Activated CD4-positive, alpha-beta T cell treated with anti-CD3 and anti-CD28 coated beads, Interleukin-2, amount 10 ng/mL, durations not matched to agents 7 days and 5 days (primary cell): ENCODE measurements at places on chromosomes 4 and X.

DNA sequence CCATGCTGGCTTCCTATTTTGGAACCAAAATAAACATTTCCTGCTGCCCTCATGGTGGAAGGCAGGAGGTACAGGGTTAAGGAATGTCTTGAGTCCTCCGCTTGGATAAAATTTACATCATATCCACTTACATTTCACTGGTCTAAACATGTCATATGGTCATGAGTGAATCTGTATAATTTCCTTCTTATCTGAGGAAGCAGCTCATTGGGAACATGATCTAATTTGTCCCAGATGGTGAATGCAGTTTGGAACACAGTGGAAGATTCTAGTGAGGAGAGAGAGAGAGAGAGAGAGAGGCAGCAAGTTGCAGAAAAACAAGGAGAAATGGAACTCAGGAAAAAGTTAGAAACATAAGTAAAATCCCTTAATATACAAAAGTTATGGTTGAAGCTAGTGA is 46.8 kb downstream of the MXRA5 start:
- DNase-seq, result no peak

- no peak for DNase-seq
These were observed 967.2 kb downstream of the TRAM1L1 start for GRCh38 chr4:116118221-116118620.

GRCh38 chr4:155025762-155026457 is 182.5 kb upstream of the NPY2R start:
- peak; percentile 25 for DNase-seq

- DNase-seq, result peak; percentile 58
These were observed 450 bp downstream of the ACSL1 start for GRCh38 chr4:184825141-184825895.

- DNase-seq, result no peak
These were observed 1.7 kb upstream of the AFP start for GRCh38 chr4:73434311-73434710.

DNA sequence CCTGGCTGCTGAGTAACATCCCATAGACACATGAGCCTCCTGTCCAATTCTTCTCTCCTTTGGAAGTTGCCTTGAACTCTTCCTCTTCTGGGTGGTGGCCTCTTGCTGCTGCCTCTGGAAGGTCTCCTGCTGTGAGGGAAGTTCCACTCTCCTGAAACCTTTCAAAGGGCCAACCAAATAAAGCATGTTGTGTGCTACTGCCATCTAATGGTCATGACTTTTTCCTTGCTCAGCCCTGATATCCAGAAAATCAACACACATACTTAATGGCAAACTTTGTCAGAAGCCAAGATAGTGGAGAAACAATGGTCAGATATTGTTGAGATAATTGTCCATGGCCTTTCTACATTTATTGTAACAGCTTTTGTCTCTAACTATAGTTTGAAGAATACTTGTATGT is 19.1 kb upstream of the ZXDA start:
- no peak for DNase-seq

DNA sequence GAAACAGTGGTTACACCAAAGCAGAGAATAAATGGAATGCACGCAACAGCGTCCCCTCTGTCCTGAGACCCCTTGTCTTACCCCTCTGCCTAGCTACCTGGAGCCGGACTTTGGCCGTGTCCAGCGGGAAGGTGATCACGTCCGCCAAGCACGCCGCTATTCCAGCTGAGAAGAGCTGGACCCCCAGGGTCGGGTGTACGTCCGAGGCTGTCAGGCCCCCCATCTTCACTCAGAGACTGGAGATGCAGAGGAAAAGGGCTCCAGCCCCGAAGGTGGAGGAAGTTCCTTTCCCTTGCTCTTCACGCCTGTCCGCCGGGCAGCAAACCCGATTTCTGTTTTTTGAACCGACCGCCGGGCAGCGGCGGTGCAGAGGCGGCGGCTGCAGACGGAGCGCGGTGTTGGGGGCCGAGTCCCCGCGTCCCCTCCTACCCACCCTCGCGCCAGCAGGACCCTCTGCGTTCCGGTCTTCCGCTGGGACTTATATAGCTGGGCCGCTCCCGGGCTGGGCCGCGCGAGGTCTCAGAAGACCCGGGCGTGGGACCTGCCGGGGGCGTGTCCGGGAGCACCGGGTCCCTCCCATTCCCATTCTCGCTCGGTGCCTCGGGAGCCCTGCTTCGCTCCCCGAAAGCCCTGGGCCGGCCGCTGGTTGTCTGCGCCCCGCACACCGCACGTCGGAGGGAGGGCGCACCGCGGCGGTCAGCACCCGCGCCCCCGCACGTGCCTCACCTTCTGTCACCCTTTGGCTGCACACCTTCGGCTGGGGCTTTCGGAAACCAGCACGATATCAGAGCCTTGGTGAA is at the start of gene UCP1:
Gene UCP1 (minus strand): TSS at position 455 of the 800 bp plus-strand sequence. CDS start 232 bp downstream, at position 223.
- DNase-seq, result no peak

GRCh38 chrX:16148896-16149295 is 18.4 kb upstream of the MAGEB17 start:
- no peak for DNase-seq

DNA sequence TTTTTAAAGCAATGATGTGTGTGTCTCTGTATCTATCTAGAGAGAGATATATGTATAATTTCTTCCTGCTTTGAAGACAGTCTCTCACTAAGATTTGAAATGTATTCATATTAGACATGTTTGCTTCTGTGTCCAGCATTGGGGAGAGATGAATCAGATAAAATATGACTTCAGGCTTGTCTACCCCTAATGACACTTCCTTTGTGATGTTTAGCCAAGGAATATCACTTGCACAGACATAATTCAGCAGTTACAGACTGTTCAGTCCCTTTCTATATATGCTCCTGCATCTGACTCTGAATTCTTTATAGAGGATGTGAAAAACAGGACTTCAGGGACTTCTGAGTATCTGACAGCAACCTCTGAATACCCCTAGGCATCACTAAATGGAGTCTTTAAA is 158.4 kb downstream of the DCLK2 start:
- no peak for DNase-seq

GRCh38 chrX:129585691-129586090 is 45.6 kb downstream of the OCRL start:
- DNase-seq, result no peak

DNA sequence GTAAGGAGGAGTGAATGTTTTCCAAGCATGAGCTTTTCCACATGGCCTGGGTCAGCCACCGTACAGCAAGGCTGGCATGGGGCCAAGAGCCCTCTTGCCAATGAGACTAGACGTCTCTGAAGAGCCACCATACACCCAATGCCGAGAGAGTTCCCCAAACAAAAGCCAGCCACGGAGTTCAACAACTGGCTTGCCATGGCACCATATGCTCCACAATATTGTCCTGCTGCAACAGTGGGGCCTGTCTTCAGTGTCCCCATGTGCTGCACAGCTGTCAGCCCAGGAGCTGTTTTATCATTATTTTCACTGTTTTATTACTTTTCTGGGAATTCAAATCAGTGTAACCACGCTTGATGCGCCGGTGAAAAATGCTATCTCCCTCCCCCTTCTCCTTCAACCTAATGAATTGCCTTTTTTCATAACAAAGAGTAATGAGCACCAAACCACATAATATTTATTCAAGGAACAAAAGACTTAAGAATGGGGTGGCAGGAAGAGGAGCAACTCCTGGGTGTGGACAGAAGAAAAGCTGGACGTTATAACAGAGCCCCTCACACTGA is 18.4 kb downstream of the MAML3 start:
- DNase-seq, result no peak

DNA sequence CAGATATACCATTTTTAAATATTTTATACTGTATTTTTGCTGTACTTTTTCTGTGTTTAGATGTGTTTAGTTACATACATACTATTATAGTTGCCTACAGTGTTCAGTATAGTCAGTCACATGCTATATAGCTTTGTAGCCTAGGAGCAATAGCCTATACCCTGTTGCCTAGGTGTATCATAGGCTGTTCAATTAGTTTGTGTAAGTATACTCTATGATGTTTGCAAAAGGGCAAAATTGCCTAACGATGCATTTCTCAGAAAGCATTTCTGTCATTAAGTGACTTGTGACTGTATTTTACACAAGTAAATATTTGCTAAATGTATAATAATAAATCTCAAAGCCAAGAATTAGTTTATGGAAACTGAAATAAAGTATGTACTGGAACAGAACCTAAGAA is 9.5 kb downstream of the ETFDH start:
- no peak for DNase-seq

- no peak for DNase-seq
These were observed 414.1 kb downstream of the SH3BGRL start for GRCh38 chrX:81615979-81616378.

DNA sequence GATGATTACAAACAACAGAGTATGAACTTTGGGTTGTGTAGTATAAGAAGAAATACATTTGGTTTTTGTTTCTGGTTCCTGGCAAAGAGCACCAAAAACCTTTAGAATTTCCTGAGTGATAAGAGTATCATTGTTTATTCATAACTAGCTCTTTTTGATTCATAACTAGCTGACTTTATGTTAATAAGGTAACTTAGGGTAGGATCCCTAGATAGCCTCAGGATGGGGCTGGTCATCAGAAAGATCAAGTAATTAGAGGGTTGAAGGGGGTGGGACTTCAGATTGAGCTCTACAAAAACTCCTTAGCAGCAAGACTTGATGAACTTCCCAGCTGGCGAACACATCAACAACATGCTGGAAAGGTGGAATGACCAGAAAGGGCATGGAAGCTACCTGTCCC is 166.5 kb downstream of the SCFD2 start:
- no peak for DNase-seq

DNA sequence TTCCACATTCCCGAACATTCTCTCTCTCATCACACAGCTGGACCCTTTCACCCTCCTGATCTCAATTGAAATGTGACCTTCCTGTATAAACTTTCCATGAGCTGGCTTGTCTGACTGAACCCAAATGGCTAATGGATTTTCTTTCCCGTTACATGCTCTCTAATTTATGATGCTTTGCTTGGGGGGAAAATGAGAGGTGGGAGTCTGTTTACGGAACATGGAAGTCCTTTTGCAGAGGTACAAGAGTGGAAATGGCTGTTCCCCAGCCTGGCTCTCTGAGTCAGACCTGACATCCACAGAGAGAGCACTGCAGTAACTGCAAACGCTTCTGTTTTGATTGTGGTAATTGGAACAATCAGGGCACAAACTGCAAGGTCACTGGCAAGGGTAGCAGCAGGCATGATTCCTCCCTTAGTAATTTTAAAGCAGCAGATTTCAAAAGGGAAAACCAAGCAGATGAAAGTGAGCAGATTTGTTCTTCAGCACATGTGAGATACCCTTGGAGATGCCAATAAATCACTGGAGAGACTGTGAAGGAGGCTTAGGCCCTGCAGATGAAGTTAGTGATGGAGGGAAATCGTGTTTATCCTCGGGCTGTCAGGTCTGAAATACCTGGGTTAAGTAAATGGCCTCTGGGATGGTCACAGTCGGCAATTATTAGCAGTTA is 83.9 kb downstream of the SNCA start:
- DNase-seq, result no peak

DNA sequence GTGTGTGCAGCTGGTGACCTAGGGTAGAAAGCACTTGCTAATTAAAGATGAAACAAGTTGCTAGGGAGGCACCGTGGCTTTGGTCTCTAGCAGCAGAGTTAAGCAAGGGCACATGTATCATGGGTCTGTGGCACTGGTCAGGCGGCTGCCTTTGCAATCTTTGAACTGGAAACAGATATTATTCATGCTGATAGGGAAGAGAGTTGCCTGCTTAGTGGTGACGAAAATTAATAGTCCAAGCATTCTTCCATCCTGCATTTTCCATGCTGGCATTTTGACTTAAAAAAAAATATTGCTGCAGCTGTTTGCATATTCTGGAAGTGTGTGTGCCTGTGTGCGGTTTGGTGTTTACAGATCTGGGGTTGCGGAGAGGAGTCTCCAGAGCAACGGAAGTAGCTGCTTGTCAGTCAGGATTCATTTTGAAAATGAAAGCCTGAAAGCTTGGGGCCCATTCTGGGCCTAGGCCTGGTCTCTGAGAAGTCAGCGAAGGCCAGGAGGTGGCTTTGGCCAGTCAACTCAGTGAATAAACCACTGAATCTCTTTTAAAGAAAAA is 2.3 kb upstream of the SOWAHD start:
- DNase-seq, result peak; percentile 80

DNA sequence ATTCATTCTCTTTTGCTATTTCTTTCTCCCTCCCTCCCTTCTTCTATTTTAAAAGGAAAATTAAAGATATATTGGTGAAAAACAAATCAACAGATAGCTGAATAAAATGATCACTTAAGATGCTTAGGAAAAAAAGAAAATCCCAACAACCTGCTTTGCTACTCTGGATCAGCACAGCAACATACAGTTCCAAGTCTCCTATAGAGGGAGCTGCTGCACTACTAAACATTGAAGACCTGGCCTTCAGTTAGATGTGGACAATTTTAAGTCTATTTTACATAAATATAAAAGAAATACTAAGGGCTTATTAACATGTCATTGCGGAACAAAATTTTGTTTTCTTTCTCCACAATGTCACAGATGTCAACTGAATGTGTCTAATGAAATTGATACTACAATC is 226.4 kb downstream of the MAGEB5 start:
- DNase-seq, result no peak

- no peak for DNase-seq
These were observed 5.6 kb upstream of the SMIM31 start for GRCh38 chr4:164748375-164748774.

DNA sequence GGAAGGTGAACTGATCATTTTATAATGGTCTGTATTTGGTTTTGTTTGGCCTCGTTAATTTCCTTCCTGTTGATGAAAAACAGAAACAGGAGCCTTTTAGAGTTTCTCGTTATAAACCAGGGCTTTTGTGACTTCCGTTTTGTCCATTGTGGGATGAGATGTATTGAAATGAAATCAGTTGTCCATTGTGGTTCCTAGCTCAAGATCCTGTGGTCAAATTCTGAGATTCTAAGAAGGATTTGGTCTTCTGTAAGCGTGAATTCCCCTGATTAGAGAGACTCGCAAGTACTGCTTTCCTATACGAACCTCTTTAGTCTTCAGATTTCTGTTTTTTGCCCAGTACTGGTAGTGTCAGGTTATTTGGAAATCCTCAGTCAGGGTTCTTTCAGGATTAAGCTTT is 101.7 kb downstream of the RAPGEF2 start:
- no peak for DNase-seq

DNA sequence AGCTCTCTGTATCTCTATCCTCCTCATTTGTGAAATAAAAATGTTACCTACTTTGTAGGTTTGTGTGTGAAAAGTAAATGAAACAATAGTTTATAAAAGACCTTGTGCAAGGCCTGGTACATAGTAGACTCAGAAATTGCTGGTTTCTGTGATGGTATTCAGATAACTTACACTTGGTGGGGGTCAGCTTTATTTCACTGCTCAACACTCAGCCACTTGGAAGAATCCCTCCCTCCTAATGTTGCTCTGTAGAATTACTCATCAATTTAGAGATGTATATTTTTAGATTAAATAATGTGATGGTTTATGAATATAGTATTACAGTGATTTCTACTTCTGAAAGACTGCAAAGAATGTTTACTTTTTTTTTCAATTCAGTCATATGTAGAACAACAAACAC is 32.7 kb downstream of the SMARCAD1 start:
- DNase-seq, result no peak

GRCh38 chrX:139844163-139844562 is 88.7 kb downstream of the ATP11C start:
- DNase-seq, result no peak

DNA sequence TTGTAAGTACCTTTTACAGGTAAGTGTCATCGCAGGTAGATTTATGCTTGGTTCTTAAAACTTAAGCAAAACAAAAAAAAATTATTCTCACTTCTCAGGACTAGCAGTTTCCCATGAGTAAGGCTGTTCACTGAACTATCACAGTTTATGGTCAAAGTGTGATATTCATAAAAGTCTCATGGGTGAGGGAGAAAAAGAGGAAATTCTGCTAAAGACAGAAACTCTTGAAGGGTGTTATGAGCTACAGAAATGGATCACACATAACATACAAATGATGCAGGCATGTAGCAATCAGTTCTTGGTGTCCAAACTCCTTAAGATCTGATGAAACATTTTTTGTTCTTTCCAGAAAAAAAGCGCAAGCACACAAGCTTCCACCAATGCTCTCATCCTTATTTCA is 8.5 kb downstream of the RAB9A start:
- DNase-seq, result no peak
